Lower leg skin (tissue), 4 donors: ENCODE measurements at places on chromosomes 4 and X. TPM values are rescaled to one million over a fixed set of nuclear protein-coding genes. Genes with fewer than 3 reads are reported as not detected.

Gene RNF150
- total RNA-seq, result 0.72 TPM

DNA sequence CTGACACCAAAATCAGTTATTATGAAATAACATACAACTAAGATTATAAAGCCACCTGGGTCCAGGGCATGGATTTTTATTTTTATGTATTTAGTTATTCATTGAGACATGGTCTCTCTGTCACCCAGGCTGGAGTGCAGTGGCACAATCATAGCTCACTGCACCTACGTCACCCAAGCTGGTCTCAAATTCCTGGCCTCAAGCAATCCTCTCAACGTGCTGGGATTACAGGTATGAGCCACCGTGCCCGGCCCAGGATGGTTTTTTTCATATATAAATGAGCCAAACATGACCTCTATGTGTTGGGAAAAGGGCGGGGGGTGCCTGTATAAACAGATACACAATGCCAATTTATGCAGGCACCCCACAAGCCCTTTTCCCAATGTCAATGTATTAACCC is 24.6 kb downstream of the ZNF630 start:
- no peak for DNase-seq

DNA sequence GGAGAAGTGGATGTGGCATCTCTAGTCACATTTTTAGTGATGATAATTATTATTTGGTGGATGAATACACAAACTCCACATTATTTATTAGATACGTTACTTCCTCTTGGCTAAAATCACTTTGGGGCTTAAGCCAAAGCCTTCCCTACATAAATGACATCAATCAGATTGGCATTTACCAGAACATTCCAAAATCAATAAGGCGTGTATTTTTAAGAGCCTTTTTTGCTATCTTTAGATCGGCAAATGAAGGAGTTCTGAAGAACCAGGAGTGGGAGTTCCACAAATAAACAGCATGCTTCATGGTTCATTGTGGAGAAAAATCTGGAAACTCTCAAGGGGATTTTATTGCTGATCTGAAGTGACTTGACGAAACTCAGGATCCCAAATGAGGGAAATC is 89.7 kb downstream of the AMELX start:
- no peak for DNase-seq

DNA sequence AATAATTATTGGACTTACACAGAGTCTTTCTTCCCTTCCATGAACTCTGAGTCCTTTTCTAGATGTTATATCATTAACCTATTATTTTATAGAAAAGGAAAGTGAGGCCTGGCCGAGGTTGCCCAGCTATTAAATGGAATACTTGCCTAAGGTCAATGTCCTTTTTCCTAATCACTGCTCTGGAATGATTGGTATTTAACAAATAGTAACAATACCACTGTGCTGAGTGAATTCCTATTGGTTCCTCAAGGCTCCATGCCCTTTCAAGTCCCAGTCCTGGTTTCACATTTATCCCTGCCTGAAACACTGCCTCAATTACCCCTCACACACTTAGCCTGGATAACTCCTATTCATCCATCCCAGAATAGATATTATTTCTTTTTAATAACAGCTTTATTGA is 6.2 kb downstream of the TCEAL9 start:
- DNase-seq, result no peak

DNA sequence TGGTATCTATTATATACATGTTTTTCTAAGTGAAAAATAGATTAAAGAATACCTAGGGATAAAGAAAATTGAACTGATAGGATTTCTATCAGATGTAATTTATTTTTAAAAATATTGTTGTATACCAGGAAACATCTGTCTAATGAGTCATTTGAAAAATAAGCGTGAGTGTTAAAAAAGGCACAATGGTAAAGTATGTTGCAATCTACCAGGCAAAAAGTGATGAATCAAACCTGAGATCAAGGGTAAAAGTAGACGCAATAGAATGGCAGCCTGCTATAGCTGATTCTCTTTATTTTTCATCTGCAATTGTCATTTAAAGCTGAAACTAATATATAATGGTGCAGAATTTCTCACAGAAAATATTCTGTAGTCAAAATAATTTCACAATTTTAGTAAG is 1119.6 kb downstream of the PCDH18 start:
- DNase-seq, result no peak

Gene FRMPD3
- not detected for total RNA-seq

Gene ATP1B4
- total RNA-seq, result not detected
